ENCODE measurements at places on chromosomes 2 and 18.

GRCh38 chr2:215973954-215974699, 39.2 kb downstream of the MREG start:
- DNase-seq = no peak

DNA sequence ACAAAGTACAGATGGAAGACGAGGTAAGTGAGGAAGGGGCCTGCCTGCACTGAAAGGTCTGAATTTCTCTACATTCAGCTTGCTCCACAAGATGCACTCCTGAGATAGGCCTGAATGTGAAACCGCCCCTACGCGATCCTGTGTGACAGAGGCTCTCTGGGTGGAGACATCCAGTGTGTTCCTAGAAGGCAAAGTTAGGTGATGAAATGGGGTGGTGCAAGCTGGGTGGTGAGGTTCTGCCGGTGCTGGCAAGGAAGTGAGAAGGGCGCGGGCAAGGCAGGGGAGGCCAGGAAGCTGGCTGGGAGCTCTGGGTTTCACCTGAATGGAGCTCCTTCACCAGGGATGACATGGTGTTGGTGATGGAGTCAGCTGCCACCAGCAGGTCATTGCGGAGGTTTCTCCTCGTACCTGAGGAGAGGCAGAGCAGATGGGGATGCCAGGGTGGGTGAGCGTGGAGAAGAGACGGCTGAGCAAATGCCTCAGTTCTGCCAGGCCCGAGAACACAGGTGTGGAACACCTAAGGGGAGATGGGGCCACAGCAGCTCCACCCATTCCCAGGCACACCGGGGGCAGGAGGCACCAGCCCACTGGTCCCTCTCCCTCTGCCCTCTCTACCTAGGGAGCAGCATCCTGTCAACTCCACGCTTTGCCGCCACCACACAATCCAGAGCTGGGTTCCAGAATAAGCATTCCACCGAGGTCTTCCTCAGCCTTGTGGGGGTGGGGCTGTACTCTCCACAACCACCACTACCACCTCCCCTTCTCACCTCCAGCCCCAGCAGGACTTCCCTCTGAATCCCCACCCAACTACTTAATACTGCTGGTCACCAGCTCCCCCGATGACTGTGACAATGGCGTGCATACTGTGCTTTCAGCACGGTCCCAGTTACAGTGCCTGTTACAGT, 45.5 kb upstream of the DNMT3A start:
- DNase-seq = no peak

GRCh38 chr2:121286506-121286905, 1.5 kb upstream of the TFCP2L1 start:
- DNase-seq = no peak

DNA sequence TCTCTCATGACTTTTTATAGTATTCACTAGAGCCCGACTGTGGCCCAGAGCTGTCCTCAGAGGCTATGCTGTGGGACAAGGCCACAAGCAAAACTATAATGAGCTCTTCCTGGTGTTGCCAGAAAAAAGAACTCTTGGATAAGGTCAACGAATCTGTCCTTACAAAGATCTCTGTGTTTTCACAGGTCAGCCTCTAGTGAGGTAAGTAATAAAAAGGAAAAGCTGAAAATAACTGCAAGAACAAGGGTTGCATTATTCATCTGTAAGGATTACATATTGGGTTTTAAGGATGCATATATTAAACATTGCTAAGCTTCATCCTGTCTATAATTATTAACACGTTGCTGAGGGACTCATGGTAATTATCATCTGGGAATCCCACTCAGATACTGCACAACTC, 62.8 kb upstream of the ATL2 start:
- DNase-seq = no peak

DNA sequence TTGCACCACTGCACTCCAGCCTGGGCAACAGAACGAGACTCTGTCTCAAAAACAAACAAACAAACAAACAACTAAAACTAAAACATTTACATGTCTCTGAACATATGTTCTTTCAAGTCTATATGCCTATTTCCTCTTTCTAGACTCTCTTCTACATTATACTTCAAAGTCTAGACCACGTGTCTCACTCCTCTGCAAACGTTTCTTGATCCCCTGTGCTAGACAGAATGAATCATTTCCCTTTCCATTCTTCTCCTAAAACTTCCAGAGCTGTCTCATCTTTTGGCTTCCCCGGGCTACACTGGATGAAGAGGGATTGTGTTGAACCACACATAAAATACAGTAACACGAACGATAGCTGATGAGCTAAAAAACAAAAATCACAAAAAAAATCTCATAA, 67.1 kb downstream of the BAZ2B start:
- no peak for DNase-seq
